Large intestine (tissue), 12 donors: ENCODE measurements at places on chromosomes 13 and 19. TPM values are rescaled to one million over a fixed set of nuclear protein-coding genes. Genes with fewer than 3 reads are reported as not detected.

The WDR88 gene
- polyA plus RNA-seq = 0.54 TPM

The LACC1 gene
- polyA plus RNA-seq = 12.6 TPM

The SYT5 gene
- 9.1 TPM for polyA plus RNA-seq

The C13orf42 gene
- not detected for polyA plus RNA-seq

The ICAM4 gene
- polyA plus RNA-seq = 1.2 TPM

The CFD gene
- polyA plus RNA-seq = 6.1 TPM

The ANKRD24 gene
- polyA plus RNA-seq = 2.8 TPM

DNA sequence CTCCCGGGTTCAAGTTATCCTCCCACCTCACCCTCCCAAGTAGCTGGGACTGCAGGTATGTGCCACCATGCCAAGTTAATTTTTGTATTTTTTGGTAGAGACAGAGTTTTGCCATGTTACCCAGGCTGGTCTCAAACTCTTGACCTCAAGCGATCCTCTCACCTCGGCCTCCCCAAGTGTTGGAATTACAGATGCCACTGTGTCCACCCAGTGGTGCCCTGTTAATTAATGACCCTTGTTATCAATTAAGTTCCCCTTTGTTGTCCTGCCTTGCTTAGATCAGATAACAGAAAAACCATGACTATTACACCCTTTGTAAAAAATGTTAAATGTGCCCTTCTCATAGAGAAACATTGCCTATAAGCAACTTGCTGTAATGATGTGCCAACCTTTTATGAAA lies 34.4 kb upstream of the IGFL1 start:
- DNase-seq = no peak

GRCh38 chr13:38606699-38607535 lies 80.0 kb upstream of the FREM2 start:
- DNase-seq = no peak

GRCh38 chr19:47284324-47284899 lies 9.7 kb downstream of the INAFM1 start:
- peak; percentile 34 for DNase-seq

- DNase-seq = no peak
Measured at GRCh38 chr19:6023936-6024335, 46.0 kb upstream of the RANBP3 start.

- DNase-seq = peak; percentile 92
Measured at GRCh38 chr13:77026255-77026860, 601 bp downstream of the FBXL3 start.

DNA sequence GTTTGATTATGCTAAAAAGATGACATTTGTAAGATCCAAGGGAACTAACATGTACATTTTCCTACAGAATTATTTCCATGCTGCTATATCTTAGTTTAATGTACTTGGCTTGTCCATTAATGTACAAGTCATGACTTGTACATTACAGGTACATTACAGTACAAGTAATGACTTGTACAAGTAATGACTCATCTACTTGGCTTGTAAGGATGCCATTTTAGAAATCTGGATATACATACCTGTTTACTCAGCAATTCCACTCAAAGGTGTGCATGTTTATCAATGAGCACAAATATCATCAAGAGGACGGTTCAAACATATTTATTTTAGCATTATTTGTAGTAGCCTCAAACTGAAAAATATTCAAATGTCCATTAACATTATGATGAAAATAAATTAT lies 87.0 kb upstream of the TRPC4 start:
- DNase-seq = no peak

GRCh38 chr19:35938282-35939224 lies 2.4 kb downstream of the LRFN3 start:
- DNase-seq = no peak

DNA sequence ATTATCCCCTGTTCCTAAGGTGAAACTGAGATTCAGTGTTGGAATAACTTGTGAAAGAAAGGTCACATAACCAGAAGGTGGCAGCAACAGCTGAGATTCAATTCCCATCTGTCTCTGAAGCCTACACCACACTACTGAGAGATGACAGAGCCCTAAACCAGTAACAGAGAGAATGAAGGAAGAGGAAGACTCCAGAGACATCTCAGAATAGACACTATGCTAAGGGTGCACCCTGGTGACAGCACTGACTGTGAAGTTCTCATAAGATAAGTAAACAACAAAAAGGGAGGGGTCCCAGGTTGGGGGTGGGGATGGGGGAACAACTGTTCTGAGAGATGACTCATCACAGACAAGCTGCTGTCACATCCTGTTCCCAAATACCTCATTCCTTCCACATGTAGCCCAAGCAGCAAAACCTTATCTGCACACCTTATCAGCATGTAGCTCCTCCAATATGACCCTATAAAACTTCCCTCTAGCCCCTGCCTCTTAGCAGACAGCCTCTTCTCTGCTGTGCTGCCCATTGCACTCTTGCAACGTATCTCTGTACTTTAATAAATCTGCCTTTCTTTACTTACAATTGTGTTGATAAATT lies 46.5 kb downstream of the UTP14C start:
- peak; percentile 9 for DNase-seq

GRCh38 chr13:76286178-76286577 lies 600.0 kb downstream of the KCTD12 start:
- DNase-seq = no peak

DNA sequence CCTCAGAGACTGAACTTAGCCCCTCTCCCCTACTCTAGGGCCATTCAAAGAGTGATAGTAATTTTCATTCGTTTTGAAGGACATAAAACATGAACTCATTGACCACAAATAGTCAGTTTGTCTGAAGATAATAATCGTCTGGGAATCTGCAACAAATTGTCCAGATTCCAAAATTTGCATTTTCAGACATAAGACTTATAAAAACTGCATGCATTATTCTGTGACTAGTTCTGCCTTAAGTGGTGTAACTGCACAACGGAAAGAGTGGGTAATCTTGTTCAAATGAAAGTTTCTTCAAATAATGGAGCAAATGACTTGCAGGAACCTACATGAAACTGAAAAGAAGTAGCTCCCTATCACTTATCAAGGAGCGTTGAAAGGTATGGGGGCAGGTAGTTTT lies 8.4 kb downstream of the CSNK1A1L start:
- DNase-seq = no peak

DNA sequence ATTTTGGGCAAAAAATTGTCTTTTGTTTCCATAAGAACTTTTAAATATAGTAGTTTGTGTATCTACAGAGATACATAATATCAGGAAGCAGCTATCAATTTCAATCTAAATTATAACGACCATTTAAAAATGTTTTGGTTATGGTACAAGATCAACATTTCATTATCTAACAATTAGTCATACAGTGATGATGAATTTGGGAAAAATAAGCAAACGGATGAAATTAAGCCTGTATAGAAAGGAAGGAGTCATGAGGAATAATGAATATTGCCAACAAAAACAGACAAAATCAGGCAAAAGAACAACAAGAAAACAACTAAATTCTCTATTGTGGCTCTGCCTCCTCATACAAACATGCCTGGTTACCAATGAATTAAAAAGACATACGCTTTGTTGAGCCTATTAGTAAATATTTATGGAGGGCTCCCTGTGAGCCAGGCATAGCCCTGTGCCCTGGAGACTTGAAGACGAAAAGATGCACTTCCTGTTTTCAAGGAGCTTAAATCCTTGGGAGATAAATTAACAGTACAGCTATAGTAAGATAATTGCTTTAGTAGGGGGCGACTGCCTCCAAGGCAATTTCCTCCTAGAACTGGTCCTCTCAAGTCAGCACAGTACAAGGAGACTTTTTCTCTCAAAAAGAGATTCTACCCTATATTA lies 73.0 kb downstream of the NALCN start:
- DNase-seq = no peak

- DNase-seq = no peak
Measured at GRCh38 chr19:1882089-1882785, 3.1 kb downstream of the ABHD17A start.
